Hematopoietic multipotent progenitor cell treated with erythropoietin and hydrocortisone succinate and interleukin-3 and kit ligand, for 4 days (in vitro differentiated cells): ENCODE measurements at places on chromosomes 5 and 9.

DNA sequence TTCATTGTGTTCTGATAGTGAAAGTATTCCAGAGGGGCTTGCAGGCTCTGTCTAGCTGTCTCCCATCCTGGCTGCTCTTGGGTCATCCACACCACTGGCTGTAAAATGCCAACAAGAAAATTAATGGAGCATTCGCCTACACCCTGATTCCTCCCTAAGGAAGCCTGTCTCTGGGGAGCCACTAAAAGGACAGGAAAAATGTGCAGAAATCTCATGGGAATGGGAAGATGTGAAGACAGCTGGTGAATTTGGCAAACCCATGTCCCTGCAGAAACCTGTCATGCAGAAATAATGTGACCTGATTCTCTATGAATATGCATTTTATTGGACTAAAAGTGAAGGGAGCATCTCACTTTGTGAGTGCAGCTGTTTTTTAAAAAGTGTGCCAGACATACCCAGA is 265.6 kb downstream of the TUSC1 start:
- DNase-seq = no peak

- peak; percentile 55 for DNase-seq
Measured at GRCh38 chr9:77946969-77947620, 84.5 kb downstream of the GNAQ start.

GRCh38 chr9:33429256-33429985 is 18.0 kb downstream of the AQP3 start:
- DNase-seq = no peak

DNA sequence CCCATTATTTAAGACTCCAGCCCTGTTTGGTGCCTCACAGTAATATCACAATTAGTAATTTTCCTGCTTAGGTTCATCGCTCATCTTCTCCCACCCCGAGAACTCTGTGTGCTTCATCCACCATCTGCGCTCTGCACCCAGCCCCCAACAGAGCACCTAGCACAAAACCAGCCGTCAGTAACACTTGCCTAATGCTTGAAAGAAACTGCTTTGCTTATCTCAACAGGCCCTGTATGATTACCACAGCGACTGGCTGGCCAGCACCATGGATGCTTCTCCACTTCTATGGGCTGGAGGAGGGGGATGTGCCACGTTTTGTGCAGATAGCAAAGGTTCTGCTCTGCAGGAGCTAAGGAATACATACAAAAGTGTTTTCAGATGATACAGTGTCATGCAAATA is 166.8 kb downstream of the SPOCK1 start:
- DNase-seq = no peak

DNA sequence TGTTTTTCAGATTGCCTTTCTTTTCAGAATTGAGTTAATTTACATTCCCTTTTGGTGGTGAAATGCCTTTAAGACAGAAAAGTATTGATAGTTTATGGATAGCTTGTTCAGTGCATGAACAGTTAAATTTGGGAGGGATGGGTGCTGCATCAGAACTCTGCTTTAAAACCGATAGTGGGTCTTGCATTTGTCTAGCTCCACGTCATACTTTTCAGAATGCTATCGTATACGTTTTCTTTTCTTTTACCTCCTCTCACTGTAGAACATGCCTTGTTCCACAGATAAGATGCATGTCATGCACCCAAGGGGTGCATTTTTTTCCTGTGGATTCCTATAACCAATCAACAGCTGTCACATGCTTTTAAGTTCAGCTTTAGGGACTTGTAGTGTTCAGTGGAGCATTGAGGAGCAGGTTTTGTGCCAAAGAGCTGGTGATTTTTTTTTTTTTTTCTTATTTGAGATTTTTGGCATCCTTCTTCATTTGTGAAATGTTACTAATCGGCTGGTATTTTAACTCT is 2.3 kb downstream of the SLC44A1 start:
- DNase-seq = peak; percentile 35

DNA sequence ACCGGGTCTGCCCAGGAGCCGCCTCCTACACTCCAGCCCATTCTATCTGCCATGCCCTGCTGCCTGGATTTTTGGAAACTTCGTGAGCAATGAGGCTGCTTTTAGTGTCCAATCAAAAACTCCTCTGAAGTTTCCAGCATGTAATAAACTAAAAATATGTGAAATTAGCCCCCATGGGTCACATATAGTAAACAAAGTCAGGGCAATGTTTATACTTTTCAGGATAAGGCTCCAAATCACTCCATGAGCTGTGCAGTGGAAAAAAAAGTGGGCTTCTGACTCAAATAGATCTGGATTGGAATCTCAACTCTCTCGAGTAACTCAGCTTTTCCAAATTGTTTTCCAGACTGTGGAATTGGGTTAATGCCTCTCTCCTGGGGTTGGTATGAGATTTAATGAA is 68.2 kb downstream of the PIK3R1 start:
- DNase-seq = no peak

GRCh38 chr5:39331861-39332381 is 32.4 kb downstream of the C9 start:
- no peak for DNase-seq

DNA sequence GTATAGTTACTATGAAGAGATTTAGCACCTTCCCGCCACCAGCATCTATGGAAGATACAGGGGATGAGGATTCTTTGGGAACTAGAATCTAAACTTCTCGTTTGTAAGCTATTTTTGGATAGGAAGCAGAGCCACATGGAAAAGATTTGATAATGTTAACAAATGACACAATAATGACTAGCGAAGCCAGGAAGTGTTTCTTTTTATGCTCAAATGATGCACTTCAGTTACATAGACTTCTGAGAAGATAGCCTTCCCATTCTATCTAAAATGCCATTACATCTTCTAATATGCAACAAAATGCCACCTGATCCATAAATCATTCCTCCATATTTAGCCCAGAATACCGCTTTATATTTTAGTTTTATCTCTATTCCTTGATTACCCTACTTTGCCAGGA is 17.0 kb upstream of the TNC start:
- DNase-seq = no peak

GRCh38 chr9:118503236-118503635 is 799.0 kb downstream of the TLR4 start:
- no peak for DNase-seq

GRCh38 chr9:3865141-3865772 is 339.5 kb upstream of the RFX3 start:
- DNase-seq = no peak

DNA sequence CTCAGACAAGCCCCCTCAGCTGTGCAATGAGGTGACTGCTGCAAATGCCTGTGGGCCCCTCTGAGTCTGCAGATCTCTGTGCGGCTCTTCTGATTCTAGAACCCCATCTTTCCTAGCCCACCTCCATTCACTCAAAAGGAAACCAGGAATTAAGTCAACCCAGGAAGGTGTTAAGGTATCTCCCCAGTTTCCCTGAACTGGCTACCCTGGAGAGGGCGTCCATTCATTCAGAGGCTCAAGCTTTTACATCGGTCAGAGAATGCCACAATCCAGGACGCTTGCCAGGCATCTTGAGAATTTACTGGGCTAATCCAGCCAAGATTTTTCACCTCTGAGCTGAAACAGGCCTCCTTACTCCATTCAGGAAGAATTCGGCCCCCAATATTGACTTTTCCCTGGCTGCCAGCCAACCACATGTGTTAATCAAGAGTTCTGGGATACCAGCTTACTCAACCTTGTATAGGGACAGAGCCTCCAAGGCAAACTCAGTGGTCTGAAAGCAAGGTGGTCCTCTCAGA is 889 bp upstream of the ADAMTS12 start:
- no peak for DNase-seq

DNA sequence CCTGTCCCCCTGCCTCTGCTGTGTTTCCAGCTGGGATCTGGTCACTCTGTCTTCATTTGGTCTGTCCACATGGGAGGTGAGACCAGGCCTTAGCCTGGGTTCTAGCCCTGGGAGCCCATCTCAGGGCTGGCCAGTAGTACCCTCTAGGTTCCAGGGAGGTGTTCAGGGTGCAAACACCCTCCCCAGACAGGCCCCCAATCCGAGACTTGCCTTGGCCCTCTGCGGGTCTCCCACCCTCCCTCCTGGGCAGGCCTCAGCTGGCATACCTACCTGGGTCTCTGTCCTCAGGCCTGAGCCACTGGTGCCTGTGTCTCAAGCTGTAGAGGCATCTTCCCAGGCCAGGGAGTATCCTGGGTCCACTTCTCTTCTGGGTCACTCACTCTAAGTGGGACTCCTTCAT is 925 bp upstream of the SAPCD2 start:
- DNase-seq = no peak

GRCh38 chr9:129888293-129889121 is 53.2 kb downstream of the USP20 start:
- peak; percentile 94 for DNase-seq

DNA sequence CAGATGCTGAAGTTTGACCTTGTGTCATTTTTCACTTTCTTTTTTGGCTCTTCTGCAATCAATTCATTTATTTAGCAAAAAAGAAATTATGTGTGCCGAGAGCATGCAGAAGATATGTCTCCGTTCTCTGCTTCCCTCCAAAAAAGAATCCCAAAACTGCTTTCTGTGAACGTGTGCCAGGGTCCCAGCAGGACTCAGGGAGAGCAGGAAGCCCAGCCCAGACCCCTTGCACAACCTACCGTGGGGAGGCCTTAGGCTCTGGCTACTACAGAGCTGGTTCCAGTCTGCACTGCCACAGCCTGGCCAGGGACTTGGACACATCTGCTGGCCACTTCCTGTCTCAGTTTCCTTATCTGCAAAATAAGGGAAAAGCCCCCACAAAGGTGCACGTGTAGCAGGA is 2.4 kb downstream of the FGFR4 start:
- no peak for DNase-seq

DNA sequence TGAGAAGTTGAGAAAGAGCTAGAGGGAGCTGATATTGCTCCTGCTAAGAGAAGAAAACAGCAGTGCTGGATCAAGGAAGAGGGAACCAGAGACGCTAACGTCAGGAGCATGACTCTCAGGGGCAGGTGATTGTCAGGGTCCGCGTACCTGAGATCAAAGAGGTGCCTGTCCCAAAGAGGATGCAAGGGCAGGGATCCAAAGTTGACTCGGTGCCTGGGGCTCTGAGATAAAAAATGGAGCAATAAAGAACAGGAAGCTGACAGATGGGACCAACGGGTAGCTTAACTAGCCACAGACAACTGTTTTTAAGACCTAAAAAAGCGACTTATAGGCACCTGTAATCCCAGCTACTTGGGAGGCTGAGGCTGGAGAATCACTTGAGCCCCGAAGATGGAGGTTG is 517.8 kb downstream of the IRX1 start:
- DNase-seq = peak; percentile 24

GRCh38 chr5:98791898-98792580 is 18.6 kb downstream of the RGMB start:
- no peak for DNase-seq

- peak; percentile 75 for DNase-seq
Measured at GRCh38 chr9:129111528-129112151, 425 bp downstream of the PTPA start.

- DNase-seq = peak; percentile 95
Measured at GRCh38 chr5:146111409-146111808, 6.0 kb upstream of the PLAC8L1 start.

DNA sequence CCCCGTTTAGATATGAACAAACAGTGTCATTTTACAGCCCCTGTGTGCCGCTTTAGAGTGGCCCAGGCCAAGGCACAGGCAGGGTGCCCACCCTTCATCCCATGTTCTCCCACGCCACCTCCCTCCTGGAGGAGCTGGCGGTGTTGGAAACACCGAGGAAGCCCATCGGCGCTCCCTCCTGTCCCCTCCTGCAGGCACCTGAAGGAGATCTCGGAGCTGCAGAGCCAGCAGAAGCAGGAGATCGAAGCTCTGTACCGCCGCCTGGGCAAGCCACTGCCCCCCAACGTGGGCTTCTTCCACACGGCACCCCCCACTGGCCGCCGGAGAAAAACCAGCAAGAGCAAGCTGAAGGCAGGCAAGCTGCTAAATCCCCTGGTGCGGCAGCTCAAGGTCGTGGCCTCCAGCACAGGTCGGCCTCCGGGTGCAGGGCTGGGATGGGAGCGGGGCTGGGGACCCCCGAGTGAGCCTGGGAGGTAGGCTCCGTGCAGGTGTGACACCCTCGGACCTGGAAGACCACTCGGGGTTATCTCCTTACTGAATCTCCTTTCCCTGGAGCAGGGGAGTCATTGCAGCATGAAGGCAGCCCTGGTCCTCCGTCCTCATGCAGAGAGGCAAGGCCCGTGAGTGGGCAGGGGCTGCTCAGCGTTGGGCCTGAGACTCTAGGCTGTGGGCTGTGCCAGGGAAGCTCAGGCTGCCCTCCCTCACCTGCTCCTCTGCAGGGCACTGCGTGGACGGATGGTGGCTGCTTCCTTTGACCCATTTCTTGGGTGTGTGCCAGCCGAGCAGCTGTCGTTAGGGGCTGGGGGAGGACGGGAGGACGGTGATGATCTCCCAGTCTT is 113.9 kb downstream of the WNK2 start:
- no peak for DNase-seq
